ENCODE measurements at places on chromosomes 13 and 19.

DNA sequence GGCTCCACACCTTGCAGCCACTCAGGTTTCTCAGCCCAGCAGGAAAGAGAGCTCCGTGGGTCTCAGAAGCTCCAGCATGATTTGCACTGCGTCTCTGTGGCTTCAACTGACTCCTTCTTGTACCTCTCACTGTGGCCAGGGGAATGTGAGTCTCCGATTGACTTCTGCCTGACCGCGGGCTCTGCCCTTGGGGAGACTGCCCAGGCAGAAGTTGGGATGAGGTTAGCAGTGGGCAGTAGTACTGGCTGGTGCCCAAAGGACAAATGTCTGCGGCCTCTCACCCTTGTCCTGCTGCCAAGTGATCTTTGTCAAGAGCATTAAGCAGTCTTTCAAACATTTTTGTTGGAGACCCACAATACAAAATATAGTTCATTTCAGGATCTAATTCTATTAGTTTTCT is 34.4 kb upstream of the FXYD3 start:
- DNase-seq = no peak

DNA sequence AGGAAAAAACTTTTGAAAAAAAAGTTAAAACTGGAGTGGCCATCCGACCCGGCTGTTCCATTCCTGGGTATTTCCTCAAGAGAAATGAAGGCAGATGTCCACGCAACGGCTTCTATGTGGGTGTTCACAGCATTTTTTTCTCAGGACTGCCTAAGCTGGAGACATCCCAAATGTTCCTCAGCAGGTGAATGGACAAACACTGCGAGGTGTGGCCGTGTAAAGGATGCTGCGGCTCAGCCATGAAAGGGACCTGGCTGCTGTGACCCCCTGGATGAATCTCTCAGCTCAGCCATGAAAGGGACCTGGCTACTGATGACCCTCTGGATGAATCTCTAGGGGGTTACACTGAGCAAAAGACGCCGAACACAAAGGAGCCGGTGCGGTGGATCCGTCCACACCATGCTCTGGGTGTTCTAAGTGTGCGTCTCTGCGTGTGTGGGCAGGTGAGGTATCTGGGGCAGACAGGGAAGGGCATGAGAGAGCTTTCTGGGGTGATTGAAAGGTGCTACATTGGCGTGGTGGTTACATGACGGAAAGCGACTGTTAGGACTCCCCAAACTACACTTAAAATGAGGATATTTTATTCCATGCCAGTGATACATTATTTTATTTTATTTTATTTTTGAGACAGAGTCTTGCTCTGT is 7.2 kb upstream of the ASPDH start:
- DNase-seq = no peak

DNA sequence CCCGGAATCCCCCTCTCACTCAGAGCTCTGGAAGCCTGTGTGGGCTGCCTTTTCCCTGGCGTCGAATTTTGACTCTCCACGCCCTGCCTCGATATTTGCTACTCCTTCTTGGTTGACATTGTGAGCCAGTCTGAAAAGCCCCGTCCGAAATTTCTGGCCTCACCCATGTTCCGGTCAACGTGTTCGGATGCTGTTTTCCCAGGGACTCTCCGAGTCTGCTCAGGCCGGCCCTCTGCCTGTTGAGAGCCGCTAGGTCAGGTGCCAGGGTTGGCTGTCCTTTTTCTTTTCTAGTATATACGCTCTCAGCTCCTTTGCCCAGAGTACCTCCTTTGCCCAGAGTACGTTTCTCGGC is 6.8 kb upstream of the DGKH start:
- DNase-seq = no peak

GRCh38 chr13:60629158-60629557 is 232.1 kb downstream of the TDRD3 start:
- no peak for DNase-seq

GRCh38 chr13:78602561-78603239 is 652 bp downstream of the POU4F1 start:
- DNase-seq = no peak
